ENCODE measurements at places on chromosomes 1 and 21. TPM values are rescaled to one million over a fixed set of nuclear protein-coding genes. Genes with fewer than 3 reads are reported as not detected.

IL19 gene
- total RNA-seq = not detected

DNA sequence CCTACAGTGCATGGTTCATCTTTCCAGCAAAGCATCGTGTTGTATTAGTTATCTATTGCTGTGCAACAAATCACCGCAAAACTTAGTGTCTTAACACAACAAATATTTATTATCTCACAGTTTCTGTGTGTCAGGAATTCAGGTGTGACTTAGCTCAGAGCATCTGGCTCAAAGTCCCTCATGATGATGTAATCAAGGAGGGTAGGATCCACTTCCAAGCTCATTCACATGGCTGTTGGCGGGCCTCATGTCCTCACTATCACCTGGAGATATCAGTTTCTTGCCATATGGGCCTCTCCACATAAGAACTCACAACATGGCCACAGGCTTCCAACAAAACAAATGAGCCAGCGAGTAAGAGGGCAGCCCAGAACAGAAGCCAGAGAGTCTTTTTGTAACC, 135.6 kb upstream of the GJB5 start:
- H3K4me1 ChIP-seq = no peaks in the 10 kb centered on the region
- peaks cover 55% of the 10 kb centered on the region for H3K27me3 ChIP-seq
- no peak overlapping the region for H3K4me3 ChIP-seq
- H3K36me3 ChIP-seq = no peaks in the 10 kb centered on the region

COL24A1 gene
- total RNA-seq = 2.7 TPM

- peaks cover 12% of the 10 kb centered on the region for H3K27me3 ChIP-seq
- peaks cover 7% of the 10 kb centered on the region for H3K4me1 ChIP-seq
- H3K27ac ChIP-seq = no peak overlapping the region
- no peak overlapping the region for H3K4me3 ChIP-seq
- DNase-seq = no peak
- no peaks in the 10 kb centered on the region for H3K36me3 ChIP-seq
These were observed 136.2 kb downstream of the BRINP2 start for GRCh38 chr1:177306981-177307380.

GRCh38 chr1:113887402-113888175, at the start of gene BCL2L15:
BCL2L15 (minus strand) TSS chr1:113887581; CDS start chr1:113887375, 206 bp downstream.
- no peak within 1 kb of the TSS for H3K4me3 ChIP-seq
- H3K27me3 ChIP-seq = no peaks in the 10 kb centered on the region
- H3K36me3 ChIP-seq = no peaks in the 10 kb centered on the region
- DNase-seq = no peak

GRCh38 chr1:214420833-214421232, 130.6 kb downstream of the PTPN14 start:
- peak overlapping the region; percentile 78 for H3K27ac ChIP-seq
- H3K27me3 ChIP-seq = no peaks in the 10 kb centered on the region
- peaks cover 1% of the 10 kb centered on the region for H3K36me3 ChIP-seq
- peaks cover 49% of the 10 kb centered on the region for H3K4me1 ChIP-seq
- no peak for DNase-seq

All from mesothelial cell of epicardium (in vitro differentiated cells).